Stimulated activated CD4-positive, alpha-beta T cell treated with anti-CD3 and anti-CD28 coated beads, Interleukin-2, amount 100 ng/mL, for 24 hours (primary cell): ENCODE measurements at places on chromosomes 3 and 15.

- no peak for DNase-seq
Measured at GRCh38 chr3:60609446-60609845, 641.8 kb downstream of the FHIT start.

- DNase-seq, result no peak
Measured at GRCh38 chr3:134487406-134487805, 1.5 kb downstream of the CEP63 start.

DNA sequence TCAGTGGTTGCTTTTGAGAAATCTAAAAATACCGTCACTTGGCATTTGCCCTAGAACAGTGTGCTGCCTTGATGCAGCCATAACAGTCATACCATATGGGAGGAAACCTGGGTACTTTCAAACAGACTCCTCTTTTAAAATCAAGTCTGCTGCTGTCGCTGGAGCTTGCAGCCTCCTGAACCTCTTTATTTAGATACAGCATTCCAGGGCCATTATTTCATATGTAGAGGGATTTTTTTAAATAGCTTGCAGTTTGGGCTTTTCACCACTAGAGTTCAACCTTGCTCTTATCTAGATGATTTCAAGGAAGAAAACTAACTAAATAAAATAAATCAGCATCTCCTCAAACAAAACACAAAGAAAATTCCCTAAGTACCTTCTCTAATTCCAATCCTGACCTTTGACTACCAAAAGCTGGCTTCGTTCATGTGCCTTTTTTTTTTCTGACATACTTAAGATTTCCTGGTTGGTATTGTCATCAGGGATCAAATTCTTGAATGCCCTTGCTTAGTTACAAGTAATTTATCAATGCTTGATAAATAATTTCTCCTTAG is 111.6 kb downstream of the KBTBD8 start:
- DNase-seq, result no peak

DNA sequence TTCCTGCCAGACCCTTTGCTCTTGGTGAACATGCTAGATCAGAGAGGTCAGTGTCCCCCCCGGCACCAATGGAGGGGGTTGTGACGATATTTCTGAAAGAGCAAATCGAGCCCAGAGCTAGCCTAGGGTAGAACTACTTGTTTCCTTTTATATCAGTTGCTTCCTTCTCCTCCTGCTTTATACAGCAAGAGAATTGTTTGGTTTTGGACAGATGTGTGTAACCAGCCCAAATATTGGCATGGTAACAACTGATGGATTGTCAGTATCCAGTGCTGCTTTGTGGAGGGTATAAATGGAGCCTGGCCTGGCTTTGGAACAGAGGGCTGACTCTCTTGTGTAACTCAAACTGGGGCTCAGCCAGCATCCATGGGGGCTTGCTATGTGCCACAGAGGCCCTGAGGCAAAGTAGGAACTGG is 27.2 kb downstream of the SNX1 start:
- DNase-seq, result no peak

DNA sequence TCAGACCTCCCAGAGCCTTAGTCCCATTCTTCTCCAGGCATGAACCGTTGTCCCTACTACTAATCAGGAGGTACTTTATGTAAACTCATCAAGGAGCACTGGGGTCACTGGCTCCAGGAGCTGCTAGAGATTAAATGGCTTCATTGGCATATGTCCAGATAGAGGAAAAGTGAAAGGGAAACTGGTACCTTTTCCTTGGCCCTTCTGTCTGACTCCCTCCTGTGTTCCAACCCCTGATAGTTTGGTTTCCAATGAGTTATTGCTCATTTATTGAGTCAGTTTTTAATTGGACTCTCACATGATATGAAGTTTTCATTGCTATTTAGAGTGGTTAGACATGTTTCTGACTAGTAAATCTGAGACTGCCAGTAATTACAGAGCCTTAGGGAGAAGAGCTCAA is 130.5 kb upstream of the BFSP2 start:
- no peak for DNase-seq

DNA sequence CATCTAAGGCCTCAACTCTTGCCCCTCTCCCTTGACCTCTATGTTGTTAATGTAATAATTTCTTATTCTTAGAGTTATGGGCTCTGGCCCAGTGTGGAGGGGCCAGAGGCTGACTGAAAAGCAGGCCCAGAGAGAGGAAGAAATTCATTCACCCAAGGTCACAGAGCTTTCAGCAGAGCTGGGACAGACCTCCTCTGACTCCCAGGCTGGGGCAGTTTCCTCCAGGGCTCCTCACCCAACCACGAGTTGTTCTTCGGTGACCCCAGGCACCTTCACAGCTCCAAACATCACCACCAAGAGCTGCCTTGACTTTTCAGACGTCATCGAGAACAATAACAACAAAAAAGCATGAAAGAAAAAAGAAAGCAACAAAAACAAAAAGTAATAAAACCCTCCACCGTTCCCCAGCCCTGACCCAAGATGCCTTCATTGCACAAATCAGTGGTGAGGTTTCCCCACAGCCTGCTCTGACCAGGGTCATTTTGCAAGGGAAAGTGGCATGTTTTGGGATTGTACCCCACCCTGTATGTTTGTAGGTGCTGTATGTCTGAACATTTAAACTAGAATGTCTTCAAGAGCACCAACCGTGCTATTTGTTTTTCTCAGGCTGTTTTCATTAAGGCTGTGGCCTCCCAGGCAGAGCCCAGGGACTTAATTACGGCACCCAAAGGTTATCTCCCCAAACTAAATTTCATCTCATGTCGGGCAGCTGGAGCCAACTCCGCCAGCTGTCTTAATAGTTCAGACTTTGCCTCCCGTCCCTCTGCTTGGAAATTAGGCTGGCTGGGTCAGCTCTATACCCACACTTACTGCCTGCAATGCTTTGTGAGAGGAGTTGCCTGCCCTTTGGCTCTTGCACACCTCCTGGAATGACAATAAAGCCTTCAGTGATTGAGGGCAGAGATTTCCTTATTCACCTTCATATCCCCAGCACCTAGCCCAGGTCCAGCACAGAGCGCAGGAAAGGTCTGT is 173.8 kb downstream of the RPLP1 start:
- no peak for DNase-seq

DNA sequence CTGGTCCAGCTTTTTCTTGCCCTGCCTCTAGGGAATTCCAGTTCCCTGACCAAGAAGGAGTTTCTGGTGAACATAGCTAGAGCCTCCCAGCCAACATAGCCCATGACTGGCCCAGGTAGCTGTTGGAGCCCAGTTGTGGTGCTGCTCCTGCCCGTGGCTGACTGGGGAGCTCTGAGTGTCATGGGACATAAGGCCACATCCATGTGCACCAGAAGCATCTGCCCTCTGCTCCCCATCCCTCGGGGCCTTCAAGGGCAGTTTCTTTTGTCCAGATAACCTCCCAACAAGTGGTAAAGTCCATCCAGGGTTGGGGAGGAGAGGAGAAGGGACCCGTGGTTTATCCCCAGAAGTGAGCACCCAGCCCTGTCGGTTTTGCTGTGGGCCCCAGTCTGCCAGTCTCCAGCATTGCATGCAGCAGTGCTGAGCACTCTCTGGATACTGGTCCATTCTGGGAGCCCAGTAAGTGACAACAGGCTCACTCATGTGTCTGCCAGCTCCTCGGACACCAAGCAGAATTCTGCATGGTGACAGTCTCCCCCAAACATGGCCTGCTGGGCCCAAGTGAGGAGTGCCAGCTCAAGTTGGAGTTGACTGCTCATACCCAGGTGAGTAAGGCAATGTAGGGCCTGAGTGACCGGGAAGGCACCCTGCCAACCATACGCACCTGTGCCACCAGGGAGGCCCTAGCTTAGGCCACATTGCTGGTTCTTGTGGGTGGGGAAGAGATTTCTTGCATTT is 28.8 kb downstream of the ACAA1 start:
- DNase-seq, result no peak

DNA sequence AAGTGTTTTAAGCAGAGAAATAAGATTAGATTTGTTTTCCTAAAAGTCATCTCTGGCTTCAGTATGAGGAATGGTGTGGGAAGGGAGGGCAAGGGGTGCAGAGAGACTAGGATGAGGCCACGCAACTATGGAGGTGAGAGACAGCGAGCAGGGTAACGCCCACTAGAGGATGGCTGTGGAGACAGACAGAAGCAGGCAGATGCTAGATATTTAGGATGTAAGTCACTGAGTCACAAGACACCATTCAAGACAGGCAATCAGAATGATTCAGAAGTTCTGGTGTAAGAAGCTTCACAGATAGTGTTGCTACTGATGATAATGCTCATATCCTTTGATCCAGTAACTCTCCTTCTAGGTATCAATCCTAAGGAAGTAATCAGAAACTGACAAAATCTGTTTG is 19.1 kb downstream of the HSPBAP1 start:
- no peak for DNase-seq

DNA sequence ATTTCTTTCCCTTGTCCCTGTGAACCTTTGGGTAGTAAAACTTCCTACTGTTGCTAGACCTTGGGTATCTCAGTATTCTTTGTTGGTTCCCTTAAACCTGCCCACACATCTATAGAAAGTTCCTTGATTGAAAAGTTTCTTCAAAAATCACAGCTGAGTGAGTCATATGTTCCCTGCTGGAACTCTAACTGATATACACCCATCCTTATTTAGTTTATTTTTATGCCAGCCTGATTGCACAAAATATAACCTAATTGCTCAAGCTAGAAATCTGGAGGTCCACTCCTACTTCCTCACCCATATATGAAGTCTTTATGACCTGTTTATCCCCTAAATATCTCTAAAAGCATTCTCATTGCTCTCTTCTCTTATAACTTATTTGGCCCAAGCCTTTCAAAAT is 13.7 kb upstream of the GJD2 start:
- no peak for DNase-seq

- DNase-seq, result no peak
Measured at GRCh38 chr3:42736081-42736480, 33.5 kb upstream of the HHATL start.

- DNase-seq, result no peak
Measured at GRCh38 chr15:92811148-92811913, 88.8 kb upstream of the CHD2 start.

GRCh38 chr15:65996901-65997300 is 127.6 kb downstream of the RAB11A start:
- DNase-seq, result no peak

DNA sequence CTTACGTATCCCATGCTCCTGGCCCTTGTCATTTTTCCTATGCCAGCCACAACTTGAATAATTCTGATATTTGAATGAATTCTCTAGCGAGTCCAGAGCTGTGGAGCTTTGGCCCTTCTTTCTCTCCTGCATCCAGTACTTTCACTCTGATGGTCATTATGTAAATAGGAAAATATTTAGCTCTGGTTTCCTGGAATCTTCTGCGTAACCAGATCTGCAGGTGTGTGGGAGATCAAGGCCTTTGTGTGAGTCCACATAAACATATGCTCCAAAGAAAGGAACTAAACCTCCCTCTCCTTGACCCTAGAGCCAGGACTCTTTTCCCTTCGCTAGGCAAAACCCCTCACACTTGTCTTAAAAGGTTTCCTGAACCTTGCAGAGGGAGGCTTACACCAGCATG is 132.5 kb upstream of the THBS1 start:
- no peak for DNase-seq

- peak; percentile 53 for DNase-seq
Measured at GRCh38 chr3:193240850-193241706, at the start of gene PLAAT1. TSS of gene PLAAT1 (plus strand) at chr3:193241222. CDS start at chr3:193255651, 14,429 bp downstream.

GRCh38 chr15:70427167-70428120 is 329.7 kb upstream of the TLE3 start:
- no peak for DNase-seq

- no peak for DNase-seq
Measured at GRCh38 chr3:161430307-161430706, 59.0 kb upstream of the SPTSSB start.

DNA sequence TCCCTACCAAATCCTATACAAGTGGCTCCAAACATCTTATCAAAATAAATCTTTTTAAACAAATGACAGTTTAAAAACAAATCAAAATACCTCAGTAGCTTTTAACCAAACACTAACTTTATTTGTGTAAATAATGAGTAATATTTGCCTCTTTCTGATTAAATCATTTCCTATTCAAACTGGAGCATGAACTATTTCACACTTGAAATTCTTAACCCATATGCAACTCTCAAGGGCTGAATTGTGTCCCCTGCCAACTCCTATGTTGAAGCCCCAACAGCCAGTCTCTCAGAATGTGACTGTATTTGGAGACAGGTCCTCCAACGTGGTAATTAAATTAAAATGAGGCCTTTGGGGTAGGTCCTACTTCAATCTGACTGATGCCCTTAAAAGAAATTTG is 55.9 kb upstream of the MCTP2 start:
- DNase-seq, result no peak

DNA sequence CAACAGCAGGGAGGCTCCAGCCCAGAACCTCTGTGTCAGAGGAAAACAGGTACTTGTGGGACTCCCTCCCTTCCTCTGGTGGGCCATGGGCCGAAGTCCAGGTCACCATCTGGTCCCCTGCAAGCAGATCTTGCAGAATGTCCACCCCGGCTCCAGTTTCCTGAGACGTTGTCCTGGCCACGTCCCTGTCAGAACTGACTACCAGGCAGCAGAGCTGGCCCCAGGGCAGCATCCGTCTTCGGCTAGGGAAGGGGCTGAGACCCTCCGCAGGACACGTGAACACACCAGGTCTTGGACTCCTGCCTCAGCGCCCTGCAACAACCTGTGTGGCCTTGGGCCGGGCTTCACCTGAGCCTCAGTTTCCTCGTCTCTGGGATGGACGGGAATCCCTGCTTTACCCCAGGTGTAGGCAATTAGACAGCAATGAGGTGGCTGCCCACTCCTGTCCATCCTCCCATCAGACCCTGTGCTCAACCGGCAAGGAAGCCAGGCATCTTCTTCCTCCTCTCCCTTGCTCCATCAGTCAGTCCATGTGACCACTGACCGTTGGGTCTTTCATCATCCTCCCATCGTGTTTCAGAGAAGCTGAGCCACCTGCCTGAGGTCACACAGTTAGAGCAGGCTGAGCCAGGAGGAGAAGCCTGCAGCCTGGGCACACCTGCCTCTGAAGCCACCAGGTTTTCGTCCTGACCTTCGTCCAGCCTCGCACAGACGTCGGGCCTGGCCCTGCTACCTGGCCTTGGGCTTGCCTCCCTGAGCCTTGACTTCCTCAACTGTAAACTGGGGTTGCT is 8.9 kb upstream of the PRKCD start:
- no peak for DNase-seq

DNA sequence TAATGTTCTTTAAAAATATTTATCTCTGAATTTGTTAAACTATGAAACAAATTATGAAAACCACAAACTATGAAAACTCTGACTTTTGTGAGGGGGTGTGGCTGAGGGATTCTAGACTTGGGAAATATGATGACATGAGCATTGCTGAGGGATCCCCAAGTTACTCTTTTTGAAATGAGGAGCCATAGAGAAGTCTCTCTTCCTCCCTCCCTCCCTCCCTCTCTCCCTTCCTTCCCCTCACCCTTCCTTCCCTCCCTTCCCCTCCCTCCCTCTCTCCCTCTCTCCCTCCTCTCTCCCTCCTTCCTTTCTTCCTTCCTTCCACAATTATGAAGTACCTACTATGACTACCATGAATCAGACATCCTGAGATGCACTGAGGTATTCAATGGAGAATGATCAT is 673.1 kb downstream of the ROBO1 start:
- no peak for DNase-seq

GRCh38 chr15:61025308-61025707 is 203.8 kb downstream of the RORA start:
- DNase-seq, result no peak

- DNase-seq, result no peak
Measured at GRCh38 chr3:37704064-37704463, 157.6 kb upstream of the CTDSPL start.

GRCh38 chr3:55690726-55691125 is 203.6 kb upstream of the WNT5A start:
- DNase-seq, result no peak

GRCh38 chr3:100165926-100166550 is 51.7 kb upstream of the FILIP1L start:
- no peak for DNase-seq
